ENCODE measurements at places on chromosomes 2 and 18.

DNA sequence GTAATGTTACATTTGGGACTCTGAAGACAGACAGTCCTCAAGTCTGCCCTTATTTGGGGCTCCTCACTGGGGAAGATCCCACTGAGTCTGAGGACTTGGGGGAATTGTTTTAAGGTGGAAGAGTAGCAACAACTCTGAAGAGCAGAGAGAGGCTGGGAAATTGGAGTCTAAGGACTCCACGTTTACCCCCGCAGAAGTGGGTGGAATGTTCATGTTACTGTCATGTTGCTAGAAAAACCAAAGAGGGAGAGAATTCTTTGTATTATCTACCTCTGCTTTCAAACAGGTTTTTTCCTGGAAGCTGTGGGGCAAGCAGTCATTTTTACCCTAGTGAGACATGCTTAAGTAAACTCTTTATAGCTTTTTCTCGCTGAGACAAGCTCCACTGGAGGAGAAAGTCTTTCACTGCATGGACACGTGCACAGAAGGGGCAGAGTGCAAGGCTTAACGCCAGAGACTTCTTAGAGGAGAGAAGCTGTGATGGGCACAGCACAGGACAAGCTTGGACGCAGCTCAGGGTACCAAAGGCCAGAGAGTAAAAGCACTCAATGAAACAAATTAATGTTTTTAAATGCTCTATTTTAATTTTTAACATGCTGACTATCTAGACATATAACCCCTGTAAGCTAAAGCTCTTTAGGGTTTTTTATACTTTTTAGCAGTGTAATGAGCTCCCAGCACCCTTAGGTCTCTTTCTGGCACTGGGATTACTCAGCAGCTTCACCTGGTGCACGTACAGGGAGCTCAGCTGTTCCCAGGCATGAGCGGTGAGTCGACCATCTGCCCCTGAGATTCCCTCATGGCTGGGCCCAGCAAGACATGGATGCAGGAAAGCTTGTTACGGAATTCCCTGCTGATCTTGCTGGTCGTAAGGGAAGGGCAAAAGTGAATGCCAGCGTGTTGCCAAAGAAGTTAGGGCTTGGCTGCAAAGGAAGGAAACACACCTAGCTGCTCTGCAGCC, 54.5 kb upstream of the BIN1 start:
- ATAC-seq = no peak

DNA sequence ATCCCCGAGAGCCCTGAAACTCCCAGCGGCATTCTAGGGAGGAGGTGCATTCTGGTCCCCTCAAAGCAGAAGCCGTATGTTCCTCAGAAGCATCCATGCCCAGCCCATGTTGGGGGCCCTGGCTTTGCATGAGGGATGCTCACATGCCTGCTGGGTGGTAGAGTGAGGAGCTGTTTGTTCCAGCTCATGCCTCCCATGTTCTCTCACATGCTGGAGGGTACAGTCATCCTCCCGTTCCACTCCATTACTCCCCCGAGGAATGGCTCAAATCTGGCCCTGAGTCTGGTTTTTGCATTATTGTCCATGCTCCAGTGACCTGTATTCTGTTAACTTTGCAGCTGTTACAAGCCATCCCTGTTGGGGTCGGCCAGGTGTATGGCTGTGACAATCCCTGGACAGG, 24.1 kb downstream of the SLC14A2 start:
- ATAC-seq = peak; percentile 35

GRCh38 chr2:203824057-203824456, 43.5 kb upstream of the CTLA4 start:
- no peak for ATAC-seq

GRCh38 chr2:234198976-234199375, 148.5 kb downstream of the SPP2 start:
- ATAC-seq = no peak

GRCh38 chr2:215548714-215549113, 112.8 kb upstream of the FN1 start:
- no peak for ATAC-seq

DNA sequence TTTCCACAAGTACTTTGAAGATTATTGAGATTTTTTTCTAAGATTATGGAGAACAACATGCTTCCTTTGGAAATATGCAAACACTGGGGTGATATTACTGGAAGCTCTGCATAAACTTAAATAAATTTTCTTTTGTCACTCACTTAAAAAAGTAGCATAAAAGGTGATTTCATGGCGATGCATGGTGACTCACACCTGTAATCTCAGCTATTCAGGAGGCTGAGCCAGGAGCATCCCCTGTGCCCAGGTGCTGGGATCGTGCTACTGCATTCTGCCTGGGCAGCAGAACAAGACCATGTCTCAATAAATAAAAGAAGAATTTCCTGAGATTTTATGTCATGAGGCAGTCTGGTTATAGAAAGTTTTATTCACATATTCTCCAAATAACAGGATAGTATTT, 679.1 kb upstream of the CDH2 start:
- no peak for ATAC-seq

DNA sequence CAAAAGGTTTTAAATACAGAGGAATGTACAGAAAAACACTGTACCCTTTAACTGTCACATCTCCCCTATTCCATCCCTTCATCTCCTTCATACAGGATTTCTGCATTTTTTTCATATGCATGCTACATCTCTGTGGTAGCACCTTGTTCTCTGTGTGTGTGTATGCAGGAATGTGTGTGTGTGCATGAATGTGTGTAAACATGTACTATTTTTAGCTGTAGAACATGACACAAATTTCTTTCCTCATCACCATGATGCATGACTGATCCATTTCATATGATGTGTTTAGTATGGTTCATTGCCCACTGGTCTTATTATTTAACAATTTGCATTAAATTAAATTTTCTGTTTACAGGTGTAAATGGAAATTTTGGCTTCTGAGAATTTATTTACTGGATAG, 21.5 kb upstream of the ZEB2 start:
- ATAC-seq = peak; percentile 74

GRCh38 chr2:138723196-138723987, 56.8 kb downstream of the NXPH2 start:
- no peak for ATAC-seq

- ATAC-seq = peak; percentile 29
These were observed 15.2 kb downstream of the FBXO41 start for GRCh38 chr2:73268830-73269685.

DNA sequence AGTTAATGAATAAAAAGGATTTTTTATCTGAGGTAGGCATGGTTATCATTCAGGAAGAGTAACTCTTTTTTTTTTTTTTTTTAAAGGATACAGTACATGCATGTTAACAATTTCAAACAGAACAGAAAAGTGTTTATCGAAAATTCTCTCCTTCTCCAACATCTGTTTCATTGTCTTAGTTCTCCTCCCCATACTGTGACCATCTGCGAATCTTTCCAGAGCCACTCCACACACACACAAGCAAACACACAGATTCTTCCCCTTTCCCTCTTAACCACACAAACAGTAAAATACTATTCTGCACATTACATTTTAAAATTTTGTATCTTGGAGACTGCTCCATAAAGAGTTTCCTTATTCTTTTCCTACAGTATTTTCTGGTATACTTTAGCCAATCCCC, 38.0 kb downstream of the NPC1 start:
- ATAC-seq = peak; percentile 68

- no peak for ATAC-seq
These were observed 128.1 kb upstream of the RBMS1 start for GRCh38 chr2:160621748-160622147.

DNA sequence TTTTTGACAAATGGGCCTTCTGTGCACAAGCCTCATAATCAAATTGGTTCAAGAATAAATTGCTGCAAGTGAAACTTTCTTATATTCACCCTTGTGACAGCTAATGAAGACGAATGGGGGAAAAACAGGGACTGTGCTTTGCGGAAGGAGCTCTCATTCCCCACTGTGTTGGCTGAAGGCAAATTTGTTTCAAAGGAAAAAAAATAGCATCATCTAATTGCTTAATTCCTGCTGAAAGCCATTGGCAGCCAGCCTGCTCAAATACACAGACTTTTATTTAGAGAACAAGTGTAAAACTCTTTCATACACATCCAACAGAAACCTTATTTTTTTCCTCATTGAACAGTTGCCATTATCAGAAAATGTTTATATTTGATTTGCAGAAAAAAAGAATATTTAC, 172.3 kb downstream of the ARL6IP6 start:
- ATAC-seq = peak; percentile 53

All from motor neuron (in vitro differentiated cells).